COR-L47 (cell line): ENCODE measurements at places on chromosomes 12 and 14.

- DNase-seq = no peak
Observed at GRCh38 chr14:66291756-66292155, 194.4 kb upstream of the CCDC196 start.

GRCh38 chr14:73634011-73634833, 10.6 kb upstream of the DNAL1 start:
- DNase-seq = peak; percentile 84

DNA sequence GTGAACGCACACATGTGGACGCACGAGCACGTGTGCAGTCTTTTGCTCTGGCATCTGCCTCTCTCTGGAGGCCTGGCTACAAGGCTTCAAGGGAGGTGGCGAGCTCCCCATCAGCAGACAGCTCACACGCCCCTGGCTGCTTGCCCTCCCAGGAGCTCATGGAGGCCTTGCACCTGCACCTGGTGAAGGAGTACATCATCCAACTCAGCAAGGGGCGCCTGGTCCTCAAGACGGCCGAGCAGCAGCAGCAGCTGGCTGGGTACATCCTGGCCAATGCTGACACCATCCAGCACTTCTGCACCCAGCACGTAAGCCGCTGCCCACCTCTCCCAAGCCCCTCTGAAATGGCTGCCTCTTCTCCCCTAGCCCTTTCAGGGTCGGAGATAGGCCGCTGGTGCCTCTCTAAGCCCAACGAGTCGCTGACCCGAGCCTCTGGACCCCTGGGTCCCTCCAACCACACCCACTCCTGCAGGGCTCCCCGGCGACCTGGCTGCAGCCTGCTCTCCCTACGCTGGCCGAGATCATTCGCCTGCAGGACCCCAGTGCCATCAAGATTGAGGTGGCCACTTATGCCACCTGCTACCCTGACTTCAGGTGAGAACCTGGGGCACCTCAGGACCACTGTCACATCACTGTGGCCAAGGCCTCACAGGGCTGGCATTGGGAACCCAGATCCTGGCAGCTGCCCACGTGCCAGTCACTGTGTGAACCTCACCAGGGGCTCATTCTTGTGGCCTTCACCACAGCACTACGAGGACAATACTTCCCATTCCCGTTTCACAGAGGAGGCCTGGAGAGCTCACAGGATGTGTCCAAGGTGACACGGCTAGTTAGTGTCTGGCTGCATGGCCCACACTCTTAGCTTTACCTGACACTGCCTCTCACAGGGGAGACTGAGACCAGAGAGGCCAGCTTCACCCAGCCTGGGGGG, 10.2 kb downstream of the TNFAIP2 start:
- no peak for DNase-seq

DNA sequence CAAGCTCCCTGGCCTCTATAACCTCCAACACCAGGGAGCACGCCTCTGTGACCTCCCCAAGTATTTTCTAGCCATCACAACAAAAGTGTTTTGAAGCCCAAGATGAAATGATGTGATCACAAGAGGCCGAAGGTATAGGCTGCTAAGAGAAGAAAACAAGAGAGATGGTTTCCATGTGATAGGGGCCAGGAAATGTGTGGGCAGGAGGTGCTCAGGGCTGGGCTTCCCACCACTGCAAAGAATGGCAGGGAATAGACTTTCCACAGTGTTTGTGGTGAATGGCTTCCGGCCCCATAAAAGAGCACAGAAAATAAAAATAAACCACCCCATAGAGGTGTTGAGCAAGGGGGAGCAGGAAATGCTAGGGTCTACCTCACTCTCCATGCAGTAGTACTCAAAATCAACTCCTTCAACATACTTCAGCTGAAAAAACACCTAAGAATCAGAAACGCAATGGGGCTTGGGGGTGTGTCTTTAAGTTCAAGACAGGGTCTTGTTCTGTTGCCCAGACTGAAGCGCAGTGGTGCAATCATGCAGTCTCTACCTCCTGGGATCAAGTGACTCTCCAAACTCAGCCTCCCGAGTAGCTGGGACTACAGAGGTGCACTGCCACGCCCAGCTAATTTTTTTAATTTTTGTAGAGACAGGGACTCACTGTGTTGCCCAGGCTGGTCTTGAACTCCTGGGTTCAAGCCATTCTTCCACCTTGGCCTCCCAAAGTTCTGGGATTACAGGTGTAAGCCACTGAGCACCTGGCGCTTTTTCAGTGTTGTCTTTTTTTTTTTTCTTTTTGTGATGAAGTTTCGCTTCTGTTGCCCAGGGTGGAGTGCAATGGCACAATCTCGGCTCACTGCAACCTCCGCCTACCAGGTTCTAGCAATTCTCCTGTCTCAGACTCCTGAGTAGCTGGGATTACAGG, 27.1 kb downstream of the DAD1 start:
- no peak for DNase-seq

DNA sequence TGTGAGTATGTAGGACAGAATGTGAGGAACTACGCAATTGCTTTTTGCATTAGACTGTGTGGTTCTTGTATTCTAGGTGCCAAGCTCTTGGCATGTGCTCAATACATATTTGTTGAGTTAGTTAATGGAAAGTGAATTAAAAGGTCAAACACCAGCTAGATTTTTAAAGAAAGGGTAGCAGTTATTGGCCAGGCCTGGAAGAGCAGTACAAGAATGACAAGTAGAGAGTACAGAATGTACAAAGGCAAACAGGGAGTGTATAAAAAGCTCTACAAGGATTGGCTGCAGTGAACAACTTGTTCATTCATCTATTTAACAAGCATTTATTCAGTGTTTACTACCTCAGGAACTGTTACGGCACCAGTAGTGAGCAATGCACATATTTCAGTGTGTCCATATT, 854.0 kb upstream of the SEL1L start:
- DNase-seq = no peak

DNA sequence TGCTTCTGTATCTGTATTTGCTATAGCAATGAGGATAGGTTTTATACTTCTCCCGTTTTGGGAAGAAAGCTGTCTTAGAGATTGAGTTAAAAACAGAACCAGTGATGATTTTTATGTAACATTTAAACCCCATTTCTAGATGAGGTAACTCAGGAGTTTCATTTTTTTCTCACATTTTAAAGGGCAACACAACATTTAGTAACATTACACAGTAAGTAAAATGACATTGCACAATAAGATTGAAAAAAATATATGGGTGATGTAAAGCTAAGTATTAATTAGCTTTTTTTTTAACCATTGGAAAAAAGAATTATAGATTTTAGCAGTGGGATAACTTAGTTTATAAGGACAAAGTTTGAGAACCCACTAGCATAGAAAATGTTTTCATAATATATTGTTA, 25.2 kb upstream of the SCFD1 start:
- DNase-seq = no peak

GRCh38 chr14:68986926-68987652, 8.0 kb upstream of the ACTN1 start:
- no peak for DNase-seq

- no peak for DNase-seq
Observed at GRCh38 chr12:122030424-122031035, 8.8 kb downstream of the BCL7A start.

DNA sequence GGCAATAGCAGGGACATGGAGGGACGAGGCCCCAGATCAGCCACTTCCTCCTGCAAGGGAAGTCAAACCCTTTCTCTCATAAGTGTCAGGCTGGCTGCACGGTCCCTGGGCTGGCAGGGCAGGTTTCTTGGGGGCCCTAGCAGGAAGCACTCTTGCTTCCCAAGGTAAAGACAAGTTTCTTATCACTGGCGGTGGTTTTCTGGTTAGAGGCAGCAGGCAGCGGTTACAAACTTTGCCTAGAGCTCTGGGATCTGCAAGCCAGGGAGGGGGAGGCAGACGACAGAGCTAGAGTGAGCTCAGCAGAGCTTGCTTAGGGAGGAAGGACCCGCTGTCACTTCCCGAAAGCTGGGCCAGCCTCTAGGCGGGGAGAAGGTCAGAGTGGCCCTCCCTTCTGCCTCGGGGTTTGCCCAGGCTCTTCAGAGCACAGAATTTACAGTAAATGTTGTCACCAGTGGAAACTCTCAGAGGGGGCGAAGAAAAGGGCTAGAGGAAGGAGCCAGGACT, 20.4 kb downstream of the BATF start:
- DNase-seq = no peak

- DNase-seq = no peak
Observed at GRCh38 chr12:91744597-91744996, 401.0 kb downstream of the BTG1 start.

DNA sequence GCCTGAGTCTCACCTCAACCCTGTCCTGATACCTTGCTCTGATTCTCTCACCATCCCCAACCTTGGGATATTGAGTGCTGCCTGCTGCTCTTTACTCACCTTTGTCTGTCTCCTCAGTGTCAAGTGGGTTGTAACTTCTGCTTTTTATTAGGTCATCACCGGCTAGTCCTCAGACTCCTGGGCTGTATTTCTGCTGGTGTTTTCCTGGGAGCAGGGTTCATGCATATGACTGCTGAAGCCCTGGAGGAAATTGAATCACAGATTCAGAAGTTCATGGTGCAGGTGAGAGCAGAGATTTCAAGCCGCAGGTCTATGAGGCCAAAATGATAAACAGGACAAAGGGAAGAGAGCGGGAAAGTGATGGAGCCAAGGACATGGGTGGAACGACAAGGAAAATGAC, 498 bp downstream of the SLC39A2 start:
- DNase-seq = no peak

DNA sequence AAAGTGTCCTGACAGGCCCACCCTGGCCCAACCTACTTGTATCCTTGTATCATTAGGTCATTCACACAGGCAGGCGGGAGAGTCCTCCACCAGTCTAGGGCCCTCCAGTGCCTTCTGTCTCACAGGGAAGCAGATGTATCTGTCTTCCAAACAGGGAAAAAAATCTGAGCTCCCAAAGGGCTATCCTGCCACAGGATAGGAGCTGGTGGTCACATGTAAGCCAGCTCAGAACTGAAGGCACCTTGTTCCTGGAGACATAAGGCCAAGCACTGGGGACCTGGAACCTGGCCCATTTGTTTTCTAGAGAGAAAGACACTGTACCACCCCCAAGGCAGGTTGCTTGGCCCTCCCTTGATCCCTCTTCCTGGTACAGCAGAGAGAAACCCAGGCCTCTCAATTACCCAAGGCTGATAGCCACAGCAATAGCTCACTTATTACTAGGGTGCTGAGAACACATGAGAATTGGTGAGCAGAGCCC, 19.4 kb upstream of the PLEKHH1 start:
- no peak for DNase-seq

DNA sequence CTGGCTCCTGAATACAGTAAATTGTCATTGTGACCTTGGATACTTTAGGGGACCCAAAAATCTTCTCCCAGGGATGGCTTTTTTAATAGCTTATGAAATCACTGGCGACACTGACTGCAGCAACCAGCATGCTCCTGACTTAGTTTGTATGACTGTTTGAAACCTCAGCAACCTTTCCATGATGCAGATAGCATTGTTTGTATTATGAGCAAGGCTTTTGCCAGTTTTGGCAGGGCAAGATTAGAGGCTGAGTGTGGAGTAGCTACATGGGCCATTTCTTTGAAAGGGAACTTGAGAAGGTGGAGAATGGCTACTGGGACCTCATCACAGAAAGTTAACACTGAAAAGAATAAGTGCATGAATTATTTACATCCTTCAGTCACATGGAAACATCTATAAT, 50.9 kb downstream of the SLC4A8 start:
- no peak for DNase-seq

GRCh38 chr12:21416511-21417121, 20.8 kb upstream of the PYROXD1 start:
- no peak for DNase-seq

- DNase-seq = no peak
Observed at GRCh38 chr14:38078393-38078792, 129.3 kb upstream of the SSTR1 start.

GRCh38 chr12:25101092-25101445, 93.9 kb downstream of the DNAI7 start:
- no peak for DNase-seq

DNA sequence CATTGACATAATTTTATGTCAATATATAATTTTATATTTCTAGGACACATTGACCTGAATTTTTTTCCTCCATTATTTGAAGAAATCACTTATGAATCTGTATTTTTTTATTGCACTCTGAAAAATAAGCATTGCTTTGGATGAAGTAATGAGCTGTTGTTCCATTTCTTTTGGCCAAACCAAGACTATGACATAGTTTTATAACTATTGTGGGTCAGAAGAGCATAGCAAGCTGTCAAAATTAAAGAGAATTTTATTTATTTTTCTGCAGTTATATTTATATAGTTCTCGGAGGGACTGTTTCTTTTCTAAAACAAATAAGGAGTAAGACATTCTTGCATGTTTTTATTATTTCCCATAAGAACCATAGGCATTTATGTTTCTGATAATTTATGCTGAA, 8.5 kb downstream of the C12orf75 start:
- no peak for DNase-seq

GRCh38 chr12:105386431-105386830, 55.9 kb downstream of the C12orf75 start:
- DNase-seq = no peak

DNA sequence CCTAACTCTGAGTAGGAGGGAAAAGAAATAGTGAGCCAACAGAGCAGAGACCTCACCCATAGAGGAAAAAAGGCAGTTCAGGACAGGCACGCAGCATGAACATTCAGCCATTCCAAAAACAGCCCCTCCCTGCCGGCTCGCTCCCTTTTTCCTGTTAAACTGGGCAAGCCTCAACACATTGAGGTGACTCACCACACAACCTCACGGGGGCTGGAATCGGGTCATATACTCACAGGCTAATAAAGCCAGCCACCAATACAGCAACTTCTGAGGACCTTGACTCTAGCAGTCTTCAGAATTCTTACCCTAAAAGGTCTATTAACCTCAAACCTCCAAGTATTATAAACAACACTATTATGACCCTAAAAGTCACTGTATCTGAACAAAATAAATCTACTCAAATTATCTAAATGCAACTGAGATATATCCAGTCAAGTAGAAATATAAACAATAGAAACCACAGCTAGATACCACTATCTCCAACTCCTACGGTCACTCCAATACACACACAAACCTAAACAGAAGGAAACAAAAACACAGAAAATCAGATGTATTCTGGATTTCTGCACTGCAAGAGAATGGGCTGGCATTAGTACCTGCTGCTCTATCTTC, 6.3 kb downstream of the YBX3 start:
- no peak for DNase-seq

DNA sequence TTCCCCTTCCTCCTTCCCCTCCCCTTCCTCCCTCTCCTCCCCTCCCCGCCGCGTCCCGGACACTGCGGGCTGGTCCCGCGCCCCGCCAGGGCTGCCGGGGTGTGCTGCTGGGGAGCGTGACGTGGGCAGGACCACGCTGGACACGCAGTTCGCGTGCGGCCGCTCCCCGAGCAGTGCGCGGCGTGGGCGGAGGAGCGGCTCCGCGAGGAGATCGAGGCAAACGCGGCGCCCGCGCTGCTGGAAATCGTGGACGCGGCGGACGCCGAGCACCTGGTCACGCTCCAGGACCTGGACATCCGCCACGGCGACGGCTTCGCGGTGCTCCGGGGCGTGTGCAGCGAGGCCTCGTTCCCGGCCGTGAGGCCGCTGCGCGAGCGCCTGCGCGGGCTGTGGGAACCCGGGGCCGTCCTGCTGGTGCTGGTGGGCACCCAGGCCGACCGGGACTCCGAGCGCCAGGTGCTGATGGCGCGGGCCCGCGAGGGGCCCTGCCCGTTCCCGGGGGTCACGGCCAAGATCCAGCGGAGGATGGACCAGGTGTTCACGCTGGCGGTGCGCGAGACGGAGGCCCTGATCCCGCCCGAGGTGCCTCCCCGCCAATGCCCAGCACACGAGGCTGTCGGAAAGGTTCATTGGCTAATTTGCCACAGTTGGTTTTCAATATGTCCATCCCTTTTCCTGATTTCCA, 84.3 kb downstream of the TNFAIP2 start:
- DNase-seq = no peak

- no peak for DNase-seq
Observed at GRCh38 chr14:101359221-101360053, 201.9 kb upstream of the DIO3 start.
